ENCODE measurements at places on chromosomes 5 and 9.
A peak's percentile ranks its signal among the peaks of the same experiment; 100 is the strongest.

GRCh38 chr9:2086971-2087370 is 71.8 kb downstream of the SMARCA2 start:
- no peak for DNase-seq

DNA sequence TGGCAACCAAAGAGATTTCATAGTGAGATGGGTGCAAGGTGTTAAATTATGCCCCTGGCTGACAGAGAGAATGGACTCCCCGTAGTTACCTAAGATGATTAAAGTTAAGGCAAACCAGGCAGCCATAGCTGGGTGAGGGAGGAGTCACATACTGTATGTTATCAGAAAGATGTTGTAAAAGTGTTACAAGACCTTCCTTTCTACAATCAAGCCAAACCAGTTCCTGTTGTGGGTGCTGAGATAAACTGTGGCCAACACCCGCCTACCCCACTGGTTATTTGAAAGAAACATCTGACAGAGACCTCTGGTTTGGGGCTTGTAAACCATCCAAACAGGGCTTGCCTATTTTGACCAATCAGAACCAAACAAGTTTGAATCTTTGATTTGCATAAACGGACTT is 684.7 kb upstream of the NUDT12 start:
- DNase-seq: no peak

GRCh38 chr9:122180633-122181032 is 20.9 kb downstream of the MORN5 start:
- DNase-seq: no peak

GRCh38 chr5:142128675-142129208 is 20.2 kb downstream of the NDFIP1 start:
- DNase-seq: no peak

DNA sequence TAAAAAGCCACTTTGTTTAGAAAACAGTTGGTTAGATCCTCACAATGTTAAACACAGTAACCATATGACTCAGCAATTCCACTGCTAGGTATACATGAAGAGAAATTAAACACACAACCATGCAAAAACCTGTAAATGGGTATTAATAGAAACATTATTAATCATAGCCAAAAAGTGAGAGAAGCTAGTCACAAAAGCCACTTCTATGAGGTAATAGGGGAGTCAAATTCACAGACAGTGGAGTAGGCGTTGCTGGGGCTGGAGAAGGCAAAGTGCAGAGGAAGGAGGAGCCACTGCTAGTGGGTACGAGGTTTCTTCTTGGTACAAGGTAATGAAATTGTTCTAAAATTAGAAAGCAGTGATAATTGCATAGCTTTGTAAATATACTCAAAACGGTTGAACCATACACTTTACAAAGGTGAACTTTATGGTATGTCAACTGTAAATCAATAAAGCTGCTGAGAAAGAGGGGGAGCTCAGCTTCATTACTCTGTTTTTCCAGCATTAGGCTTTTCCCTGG is 364.4 kb downstream of the GADD45G start:
- DNase-seq: no peak

GRCh38 chr9:99056886-99057664 is 47.8 kb upstream of the TGFBR1 start:
- peak; percentile 16 for DNase-seq

DNA sequence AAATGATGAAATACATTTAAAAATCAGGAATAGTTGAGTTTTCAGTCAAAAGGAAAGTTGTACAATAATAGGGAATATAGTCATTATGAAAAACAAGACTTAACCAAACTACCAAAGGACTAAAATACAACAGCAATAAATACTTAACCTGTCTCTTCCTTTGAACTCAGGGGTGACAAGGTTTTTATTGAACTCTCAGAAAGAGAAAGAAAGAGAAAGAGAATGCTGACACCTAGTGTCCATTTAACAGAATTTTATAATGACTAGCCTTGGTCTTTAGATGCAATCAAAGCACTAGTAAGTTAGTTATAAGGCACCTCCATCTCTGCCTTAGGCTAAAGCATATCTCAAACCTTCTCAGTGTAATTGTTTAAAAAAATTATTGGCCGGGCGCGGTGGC is 47.5 kb downstream of the UIMC1 start:
- peak; percentile 11 for DNase-seq

DNA sequence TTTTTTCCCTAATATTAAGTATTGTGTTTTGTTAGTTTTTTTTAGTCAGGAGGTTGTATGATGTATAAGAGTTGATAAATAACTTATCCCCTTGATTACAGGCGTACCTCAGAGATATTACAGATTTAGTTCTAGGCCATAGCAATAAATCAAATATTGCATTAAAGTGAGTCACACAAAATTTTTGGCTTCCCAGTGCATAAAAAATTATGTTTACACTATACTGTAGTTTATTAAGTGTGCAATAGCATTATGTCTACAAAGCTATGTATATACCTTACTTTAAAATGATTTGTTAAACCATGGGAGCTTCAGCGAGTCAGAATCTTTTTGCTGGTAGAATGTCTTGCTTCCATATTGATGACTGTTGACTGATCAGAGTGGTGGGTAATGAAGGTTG is 1180.6 kb upstream of the CDH18 start:
- no peak for DNase-seq

DNA sequence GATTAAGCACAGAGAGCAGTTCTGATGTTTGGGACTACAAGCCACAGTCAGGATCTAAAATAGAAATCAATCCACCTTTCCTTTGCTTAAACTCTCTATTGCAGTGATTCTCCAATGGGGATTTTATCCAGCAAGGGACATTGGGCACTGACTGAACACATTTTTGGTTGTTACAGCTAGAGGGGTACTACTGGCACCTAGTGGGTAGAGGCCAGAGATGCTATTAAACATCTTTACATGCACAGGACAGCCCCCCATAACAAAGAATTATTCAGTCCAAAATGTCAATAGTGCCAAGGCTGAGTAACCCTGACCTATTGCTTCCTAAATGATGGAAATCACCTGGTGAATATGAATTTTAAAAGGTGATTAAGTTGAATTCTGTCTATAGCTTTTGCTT is 12.0 kb downstream of the ZNF622 start:
- DNase-seq: no peak

- no peak for DNase-seq
These were observed 53.2 kb upstream of the UBAC1 start for GRCh38 chr9:136014147-136014923.

GRCh38 chr5:135355169-135355568 is 43.9 kb downstream of the MACROH2A1 start:
- DNase-seq: no peak

DNA sequence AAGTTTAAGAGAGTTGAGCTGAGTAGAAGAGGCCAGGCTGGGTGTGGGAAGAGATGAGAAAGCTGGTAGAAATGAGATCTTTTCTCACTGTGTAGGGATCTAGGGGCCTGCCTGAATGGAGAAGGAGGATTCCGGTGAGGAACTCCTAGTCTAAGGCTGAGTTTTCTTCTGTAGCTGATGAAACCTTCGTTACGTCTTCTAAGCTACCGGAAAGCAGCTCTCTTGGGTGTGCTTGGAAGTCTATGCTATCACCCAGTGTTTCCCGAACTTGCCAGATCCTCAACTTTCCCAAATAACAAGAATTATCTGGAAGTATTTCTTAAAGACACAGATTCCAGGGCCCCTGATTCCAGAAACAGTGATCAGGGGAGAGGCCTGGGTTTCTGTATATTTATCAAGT is 55.4 kb upstream of the TNFSF15 start:
- no peak for DNase-seq

DNA sequence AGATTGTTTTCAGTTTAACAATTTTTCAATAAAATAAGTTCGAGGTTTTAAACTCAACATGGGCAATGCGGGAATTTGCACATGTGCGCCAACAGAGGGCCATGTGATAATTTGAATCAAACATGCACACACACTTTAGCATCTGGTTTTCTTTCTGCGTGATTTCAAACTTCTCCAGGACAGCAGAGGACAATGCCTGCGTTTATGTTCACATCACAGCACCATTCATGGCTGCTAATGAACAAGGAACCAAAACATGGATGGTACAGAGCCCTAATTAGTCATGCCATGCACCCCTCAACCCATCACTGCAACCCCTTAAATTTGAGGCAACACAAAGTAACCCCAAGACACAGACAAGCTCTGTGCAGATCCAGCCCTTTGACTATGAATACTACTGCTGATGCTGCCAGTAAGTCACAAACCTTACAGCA is 2.8 kb downstream of the SHC3 start:
- DNase-seq: no peak

GRCh38 chr5:69252437-69252836 is 17.8 kb downstream of the CDK7 start:
- no peak for DNase-seq

GRCh38 chr5:82859451-82860140 is 217.6 kb downstream of the TMEM167A start:
- DNase-seq: no peak
